Stimulated activated CD8-positive, alpha-beta memory T cell treated with anti-CD3 and anti-CD28 coated beads, Interleukin-4, amount 100 ng/mL, for 24 hours (primary cell): ENCODE measurements at places on chromosomes 16 and 17.

GRCh38 chr16:68627951-68628425, 17.1 kb upstream of the CDH3 start:
- no peak for DNase-seq

- no peak for DNase-seq
These were observed 36.2 kb downstream of the ZFPM1 start for GRCh38 chr16:88489163-88489741.

GRCh38 chr17:2885733-2886132, 89.5 kb downstream of the RAP1GAP2 start:
- DNase-seq = no peak

DNA sequence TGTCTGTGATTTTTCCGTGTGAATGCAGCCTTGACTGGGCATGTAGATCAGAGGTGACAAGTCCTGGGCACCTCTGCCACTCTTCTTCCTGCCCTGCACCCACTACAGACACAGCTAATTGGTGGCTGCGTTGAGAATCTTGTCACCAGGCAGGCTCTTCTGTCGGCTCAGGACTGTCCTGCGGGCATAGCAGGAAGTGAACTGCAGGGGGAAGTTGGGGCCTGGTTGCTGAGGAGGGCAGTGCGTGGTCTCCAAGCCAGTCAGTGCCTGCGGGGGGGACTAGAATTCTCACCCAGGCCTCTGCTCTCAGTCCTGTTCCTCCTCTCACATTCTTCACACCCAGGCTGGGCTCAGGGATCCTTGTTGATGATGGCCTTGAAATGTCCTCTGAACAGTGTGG, 50.5 kb downstream of the JPH3 start:
- DNase-seq = no peak

DNA sequence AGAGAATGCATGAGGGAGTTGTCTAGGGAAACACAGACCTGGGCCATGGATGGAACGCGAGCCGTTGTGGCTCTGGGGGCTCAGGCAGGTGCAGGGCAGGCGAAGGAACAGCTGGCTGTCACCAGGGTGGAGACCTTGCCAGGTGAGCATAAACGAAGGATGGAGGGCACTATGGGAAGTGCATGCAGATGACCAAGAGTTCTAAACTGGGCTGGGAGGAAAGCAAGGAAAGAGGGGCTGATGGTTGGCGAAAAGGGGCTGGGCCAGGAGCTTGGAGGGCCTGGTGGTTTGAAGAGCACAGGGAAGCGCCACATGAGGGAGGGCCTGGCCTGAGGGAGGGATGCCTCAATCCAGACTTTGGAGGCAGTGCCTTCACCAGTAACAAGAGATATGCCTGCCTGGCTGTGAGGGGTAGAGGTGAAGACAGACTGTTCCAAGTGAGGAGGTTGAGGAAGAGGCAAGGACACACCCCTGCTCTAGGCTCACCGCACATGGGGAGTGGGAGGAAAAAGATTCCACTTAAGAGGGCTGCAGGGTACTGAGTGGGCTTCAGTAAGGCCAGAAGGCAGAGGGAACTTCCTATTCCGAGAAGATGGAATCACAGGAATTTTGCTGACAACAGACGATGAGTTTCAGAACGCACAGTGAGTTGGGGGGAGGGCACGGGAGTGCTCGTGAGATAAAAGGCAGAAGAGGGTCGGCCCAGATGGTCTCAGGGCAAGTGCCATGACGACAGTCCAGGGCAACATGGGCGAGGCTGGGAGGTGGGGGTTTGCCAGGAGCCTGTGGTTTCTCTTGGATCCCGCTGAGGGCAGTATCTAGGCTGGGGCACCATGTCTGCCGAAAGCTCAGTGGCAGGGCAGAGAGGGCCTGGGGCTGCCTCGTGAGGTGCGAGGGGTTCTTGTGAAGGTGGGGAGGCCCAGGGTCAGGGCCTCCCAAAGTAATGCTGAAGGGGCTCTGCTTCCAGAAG, 20.6 kb downstream of the B9D1 start:
- DNase-seq = no peak
